ENCODE measurements at places on chromosomes 1 and 21.

- no peak for DNase-seq
Observed at GRCh38 chr1:19817160-19817559, 2.1 kb upstream of the RNF186 start.

DNA sequence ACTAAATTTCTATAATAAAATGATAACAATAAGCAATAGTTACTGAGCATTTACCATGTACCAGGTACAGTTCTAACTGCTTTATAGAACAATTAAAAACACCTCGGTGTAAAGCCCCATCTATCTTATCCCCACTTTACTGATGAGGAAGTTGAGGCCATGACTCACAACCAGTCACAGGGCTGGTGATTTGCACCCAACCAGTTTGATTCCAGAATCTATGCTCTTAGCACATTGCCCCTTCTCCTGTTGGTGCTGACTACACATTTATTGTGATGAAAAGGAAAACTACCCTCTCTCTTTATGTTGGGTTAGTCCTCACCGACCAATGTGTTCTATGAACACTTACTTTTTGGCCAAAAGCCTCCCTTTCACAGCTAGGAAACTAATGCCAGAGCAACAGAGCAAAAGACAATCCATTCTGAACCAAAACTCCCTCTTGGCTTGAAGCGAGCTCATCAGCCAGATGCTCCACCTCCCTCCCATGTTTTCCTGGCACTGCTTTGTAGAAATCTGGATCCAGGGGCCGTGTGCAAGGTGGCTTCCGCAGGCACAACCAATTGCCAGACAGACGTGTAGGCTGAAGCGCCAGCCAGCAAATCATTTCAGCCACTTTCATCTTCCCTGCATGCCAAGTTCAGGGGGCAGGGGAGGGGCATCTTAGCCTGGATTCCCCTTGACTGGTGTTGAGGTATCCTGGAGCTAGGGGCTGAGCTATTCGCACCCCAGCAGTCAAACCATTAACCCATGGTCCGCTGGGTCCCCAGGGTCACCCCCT is 32.0 kb upstream of the SLC30A1 start:
- DNase-seq = peak; percentile 72

DNA sequence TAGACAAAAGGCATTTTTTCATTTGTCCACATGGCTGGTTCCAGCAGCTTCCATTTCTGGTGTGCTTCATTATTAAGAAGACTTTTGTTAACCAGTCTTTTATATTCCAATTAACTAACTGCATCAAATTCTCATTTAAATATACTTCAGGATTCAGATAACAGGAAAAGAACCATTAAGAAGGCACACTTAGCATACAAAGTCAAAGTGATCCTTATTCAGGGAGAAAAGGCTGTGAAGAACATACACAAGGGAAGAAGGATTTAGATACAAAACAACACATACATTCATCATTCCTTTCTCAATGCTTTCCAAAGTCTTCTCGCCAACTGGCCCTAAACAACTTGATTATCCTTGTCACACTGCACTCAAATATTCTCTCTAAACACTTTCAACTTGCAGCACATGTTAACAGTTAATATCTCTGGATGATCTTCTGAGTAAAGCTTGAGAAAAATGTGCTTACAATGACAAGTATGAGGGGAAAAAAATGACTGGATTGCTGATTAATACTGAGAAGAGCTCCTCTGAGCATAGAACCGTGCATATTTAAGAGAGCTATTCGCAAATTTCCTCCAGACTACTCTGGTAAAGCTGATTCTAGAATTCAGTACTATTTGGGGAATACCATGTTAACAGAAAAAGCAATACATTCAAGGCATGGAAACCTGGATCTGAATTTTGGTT is 225.2 kb upstream of the TNR start:
- DNase-seq = no peak

DNA sequence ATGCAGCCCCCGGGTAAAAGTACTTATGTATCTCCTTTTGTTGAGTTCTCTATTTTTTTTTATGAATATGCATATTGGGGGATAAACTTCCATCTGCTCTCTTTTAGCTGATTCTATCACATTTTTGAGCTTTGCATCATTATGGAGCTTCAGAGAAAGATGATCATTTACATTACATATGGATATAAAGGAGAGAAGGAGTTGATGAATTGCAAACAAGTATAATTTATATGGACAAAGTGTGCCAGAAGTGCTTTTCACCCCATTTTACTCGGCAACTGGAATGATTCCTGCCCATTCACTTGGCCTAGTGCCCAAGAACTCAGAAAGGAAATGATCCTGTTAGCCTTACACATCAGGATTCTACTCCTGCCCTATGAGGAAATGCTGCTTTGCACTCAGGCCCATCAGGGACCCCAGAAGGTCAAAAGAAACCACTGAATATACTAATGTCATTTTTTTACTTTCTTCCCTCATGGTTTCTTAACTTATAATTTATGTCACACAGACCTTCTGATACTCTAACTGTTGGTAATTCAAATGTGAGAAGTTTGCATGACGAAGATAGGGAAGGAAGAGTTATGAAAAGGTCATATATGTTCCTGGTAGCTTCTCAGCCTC is 65.6 kb downstream of the SAMSN1 start:
- DNase-seq = no peak

GRCh38 chr1:3915551-3916121 is 15.6 kb upstream of the C1orf174 start:
- no peak for DNase-seq

GRCh38 chr1:71557138-71557537 is 476.3 kb upstream of the ZRANB2 start:
- DNase-seq = no peak

DNA sequence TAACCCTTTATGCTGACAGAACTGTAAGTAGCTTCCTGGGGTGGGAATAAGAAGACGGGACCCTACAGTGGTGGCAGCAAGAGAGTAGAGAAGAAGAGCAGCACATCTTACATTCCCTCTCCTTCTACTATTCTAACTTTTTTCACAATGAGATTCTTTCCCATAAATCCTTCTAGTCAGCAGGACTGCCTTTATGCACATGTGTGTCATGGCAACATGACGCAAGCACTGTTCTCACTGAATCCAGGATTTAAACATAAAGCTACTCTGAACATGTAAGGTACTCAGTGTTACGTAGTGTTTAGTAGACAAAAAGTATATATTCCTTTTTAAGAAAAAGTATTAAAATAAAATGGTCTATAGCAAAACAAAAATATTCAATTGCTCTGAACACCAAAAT is 309.7 kb upstream of the LYPLAL1 start:
- DNase-seq = no peak

DNA sequence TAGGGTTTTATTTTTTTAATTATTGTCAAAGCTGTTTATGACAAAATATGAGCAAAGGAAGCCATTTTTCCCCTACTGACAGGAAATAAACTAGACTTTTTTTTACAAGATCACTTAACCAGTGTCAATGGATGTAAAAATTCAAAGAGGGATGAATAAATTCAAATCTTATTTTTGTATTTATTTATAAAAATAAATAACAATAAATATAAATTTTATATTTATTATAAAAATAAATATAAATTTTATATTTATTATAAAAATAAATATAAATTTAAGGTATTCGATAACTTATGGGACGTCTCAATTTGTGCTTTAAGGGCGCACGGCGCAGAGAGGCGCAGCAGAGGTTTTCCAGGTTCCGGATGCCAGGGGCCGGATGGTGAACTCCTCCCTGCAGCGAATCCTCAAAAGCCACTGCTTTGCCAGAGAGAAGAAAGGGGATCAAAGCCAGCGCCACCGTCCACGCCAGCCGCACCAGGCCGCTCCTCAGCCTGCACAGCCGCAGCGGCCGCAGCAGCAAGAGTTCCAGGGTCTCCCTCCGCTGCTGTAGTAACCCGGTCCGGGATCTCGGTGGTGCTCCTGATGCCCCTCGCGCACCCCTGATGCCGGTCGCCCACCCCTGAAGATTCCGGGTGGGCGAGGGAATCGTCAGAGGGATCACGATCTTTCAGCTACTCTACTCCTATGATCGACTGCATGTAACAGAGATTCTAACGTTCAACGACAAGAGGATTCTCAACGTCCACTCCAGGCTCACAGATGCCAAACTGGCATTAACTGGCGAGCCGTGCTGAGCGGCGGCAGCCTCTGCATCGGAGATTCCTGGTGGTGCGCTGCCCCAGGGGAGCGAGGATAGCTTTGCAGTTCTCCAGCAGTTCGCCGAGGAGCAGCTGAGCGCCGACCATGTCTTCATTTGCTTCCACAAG is 28.5 kb upstream of the RLF start:
- peak; percentile 22 for DNase-seq

DNA sequence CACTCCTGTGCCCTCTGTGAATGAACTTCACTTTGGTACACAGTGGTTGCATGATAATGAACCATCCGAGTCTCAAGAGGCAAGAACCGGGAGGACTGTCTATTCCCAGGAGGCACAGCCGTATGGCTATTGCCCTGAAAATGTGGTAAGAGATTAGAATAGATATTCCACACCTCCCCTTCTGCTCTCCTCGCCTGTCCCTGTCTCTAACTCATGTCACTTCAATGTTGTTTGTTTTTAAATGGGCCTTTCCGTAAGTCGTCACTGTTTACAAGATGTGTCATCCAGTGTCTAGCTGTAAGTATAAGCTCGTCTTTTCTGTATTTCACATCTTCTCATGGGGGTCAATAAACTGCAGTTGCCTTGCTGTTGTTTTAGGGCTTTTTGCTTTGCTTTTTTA is 122.2 kb downstream of the PATJ start:
- no peak for DNase-seq

- no peak for DNase-seq
Observed at GRCh38 chr1:163747261-163747660, 425.5 kb downstream of the NUF2 start.

GRCh38 chr1:233097959-233098580 is 147.7 kb downstream of the NTPCR start:
- no peak for DNase-seq

DNA sequence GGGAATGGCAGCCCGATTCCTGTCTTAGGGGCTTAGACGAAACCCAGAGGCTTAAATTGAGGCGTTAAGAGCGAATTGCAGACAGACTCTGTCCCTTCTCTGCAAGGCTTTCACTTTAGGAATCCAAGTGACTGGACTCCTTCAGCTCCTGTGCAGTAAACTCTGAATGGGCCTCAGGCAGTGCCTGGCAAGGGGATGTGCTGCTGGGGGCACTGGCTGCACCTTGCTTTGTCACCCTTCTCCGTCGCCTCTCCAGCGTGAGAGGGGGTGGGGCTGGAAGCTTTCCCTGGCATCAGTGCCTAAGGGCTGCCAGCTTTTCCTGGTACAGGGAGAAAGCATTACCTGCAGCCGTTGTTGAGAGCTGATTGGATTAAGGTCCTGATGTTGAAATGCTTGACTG is 39.9 kb upstream of the NFASC start:
- no peak for DNase-seq

- DNase-seq = no peak
Observed at GRCh38 chr1:228740543-228741317, 5.5 kb downstream of the RHOU start.

- DNase-seq = no peak
Observed at GRCh38 chr1:59696421-59697115, 118.2 kb upstream of the HOOK1 start.

All from left cardiac atrium (tissue), 4 donors.